ENCODE measurements at places on chromosomes 4 and X. TPM values are rescaled to one million over a fixed set of nuclear protein-coding genes. Genes with fewer than 3 reads are reported as not detected.

GRCh38 chrX:15678339-15678738 is 13.7 kb upstream of the CLTRN start:
- DNase-seq, result no peak

The RPGR gene
- 3.8 TPM for total RNA-seq

The NDUFA1 gene
- 47.5 TPM for total RNA-seq

GRCh38 chrX:135382260-135382659 is 39.5 kb upstream of the SMIM10L2A start:
- no peak for DNase-seq

GRCh38 chrX:40406330-40406859 is 174.4 kb upstream of the ATP6AP2 start:
- DNase-seq, result no peak

DNA sequence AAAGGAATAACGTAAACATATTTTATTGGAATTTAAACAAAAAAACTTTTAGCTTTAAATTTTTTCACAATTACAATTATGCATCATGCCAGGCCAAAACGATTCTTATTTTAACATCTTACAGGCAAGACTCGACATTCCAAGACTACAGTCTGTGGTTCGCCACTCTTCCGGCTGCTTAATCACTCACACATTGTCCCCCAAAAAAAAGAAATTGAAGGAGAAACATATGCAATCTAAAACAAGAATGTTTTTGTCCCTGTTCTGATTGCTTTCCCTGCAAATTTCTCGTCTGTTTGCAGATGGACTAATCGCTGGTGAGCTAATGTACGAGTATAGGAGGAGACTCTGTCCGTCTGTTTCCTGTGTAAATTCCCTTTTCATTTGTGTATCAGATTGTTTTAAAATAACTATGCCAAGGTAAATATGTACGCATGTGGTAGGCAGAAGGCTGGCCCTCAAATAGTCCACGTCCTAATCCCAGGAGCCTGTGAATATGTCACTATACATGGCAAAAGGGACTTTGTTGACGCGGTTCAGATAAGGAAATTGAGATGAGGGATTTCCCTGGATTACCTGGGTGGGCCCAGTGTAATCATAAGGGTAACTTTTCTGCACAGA is 37.7 kb upstream of the MTNR1A start:
- no peak for DNase-seq

The COL4A5 gene
- 15.0 TPM for total RNA-seq

- no peak for DNase-seq
These were observed 313.2 kb upstream of the DKK2 start for GRCh38 chr4:107349266-107349665.

DNA sequence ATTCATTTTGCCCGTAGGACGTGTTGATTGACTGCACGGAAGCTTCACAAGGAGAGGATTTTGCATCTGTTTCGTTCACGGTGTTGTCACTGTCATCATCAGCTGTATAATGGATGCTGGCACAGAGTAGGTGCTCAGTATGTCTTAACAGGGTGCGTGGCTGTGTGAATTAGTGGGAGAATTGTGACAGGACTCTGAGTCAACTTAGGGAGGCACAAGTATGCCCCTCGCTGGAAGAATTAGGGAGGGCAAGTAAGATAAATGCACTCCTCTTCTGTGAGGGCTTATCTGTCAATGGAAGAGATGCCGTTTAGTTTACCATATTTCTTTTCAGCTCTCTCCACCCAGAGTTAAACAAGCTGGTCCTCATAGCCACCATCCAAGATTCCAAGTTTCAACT is 107.2 kb downstream of the TRIML1 start:
- DNase-seq, result peak; percentile 25

- DNase-seq, result no peak
These were observed 27.5 kb upstream of the CXCL13 start for GRCh38 chr4:77578145-77578544.

DNA sequence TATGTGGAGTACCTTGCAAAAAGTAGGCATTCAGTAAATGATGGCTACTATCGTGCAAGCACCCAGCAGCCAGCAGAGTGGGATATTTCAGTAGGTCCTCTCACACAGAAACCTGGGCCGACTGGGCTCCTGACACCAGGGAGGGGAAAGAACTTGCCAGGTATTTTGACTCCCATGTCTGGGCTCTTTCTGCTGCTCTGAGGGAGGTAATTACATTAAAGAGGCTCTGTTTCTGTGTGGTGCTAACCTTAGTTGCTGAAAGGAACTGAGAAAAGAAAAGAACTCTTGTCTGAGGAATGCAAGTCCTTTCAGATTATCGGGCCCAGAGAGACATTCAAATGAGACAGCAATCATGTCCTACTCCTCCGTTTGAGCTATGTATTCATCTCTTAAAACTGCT is 175.8 kb upstream of the MTMR8 start:
- no peak for DNase-seq

GRCh38 chr4:41619161-41619560 is 81.2 kb downstream of the LIMCH1 start:
- DNase-seq, result no peak
